ENCODE measurements at places on chromosomes 4 and X.

- DNase-seq: no peak
Measured at GRCh38 chr4:13627178-13627605, 333 bp downstream of the BOD1L1 start.

GRCh38 chrX:107197319-107197718, 8.9 kb downstream of the NUP62CL start:
- DNase-seq: no peak

DNA sequence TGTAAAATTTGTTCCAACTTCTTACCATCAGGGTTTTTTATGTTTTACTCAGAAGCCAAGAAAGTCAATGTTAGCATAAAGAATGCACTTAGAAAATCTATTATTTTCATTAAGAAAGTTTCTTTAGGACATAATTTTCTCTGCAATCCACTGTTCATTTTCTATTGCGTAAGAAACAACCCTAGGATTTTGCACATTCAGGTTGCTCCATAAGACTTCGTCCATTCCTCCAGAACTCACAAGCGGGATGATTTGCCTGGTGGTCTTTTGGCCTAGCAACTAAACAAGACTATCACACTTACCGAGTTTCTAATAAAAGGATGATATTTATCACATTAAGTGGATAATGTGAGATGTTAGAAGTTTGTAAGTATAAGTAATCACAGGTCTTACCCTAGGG, 376.3 kb upstream of the INTU start:
- no peak for DNase-seq

DNA sequence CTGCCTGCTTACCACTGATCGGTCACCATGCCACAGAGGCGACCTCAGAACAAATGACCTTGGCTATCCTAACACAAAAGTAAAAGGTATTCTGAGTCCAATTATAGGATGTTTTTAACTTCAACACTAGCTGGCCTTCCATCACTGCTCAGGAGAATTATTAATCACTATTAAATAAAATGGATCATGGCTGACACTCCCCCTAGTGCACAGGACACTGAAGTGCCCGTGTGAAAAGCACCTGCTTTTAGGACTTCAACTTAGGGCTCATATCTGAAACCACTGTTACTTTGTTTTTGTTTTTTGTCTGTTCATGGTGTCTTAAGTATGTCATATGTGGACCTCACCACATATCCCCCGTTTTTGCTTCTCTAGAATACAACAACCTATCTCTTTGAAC, 33.9 kb downstream of the STX18 start:
- DNase-seq: no peak

GRCh38 chr4:155734065-155734464, 24.8 kb upstream of the GUCY1B1 start:
- no peak for DNase-seq

DNA sequence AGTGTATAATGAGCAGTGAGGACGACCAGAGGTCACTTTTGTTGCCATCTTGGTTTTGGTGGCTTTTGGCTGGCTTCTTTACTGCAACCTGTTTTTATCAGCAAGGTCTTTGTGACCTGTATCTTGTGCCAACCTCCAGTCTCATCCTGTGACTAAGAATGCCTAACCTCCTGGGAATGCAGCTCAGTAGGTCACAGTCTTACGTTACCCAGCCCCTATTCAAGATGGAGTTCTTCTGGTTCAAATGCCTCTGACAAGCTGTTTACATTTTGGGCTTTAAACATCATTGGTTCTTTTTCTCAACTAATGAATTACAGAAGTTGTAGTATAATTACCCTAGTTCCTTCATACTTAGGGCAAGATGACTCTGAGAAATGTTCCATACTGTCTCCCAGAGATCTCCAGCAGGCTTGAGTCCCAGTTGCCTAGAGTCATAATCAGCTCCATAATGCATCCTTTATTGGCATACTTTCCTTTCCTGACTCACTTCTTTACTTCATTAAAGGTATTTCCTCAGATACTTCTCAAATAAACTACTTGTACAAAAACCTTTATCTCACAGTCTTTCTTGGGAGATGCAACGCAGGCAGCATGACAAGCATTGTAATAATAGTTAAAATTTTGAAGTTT, 136.5 kb downstream of the KDM6A start:
- DNase-seq: peak; percentile 17

- DNase-seq: no peak
Measured at GRCh38 chr4:184364100-184364921, 110.0 kb downstream of the IRF2 start.

GRCh38 chrX:101357166-101357795, 8.7 kb upstream of the TIMM8A start:
- DNase-seq: no peak

DNA sequence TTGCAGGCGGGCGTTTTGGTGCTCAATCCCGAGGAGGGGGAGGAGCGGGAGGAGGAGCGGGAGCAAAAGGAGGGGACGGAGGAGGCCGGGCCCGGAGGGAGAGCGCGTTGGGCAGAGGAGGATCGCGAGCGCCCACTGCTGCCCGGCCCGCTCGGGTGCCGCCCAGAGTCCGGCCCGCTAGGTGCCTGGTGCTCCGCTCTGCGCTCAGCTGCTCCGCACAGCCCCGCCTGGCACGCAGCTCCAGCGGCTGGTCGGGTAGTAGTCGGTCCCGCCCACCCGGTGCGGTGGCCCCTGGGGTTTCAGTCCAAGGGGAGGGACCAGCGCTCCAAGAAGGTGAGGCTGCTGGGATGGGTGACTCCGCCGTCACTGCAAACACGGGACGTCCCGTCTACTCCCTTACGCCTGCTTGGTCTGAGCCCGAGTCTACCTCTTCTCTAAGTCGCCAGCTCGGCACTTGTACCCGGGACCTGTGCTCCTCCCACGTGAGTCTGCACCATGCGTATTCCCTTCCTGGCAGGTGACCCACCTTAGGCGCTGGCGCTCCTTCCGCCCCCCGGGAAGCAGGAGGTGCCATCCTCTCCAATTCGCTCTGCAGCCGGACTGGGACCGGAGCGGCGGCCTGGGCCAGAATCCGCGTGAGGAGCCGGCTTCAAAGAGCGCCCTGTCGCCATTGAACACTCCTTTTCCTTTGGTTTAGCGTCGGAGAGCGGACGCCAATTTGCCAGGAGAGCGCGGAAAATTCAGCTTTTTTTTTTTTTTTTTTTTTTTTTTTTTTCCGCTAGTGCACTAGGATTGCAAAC, 405 bp upstream of the HS3ST1 start:
- no peak for DNase-seq

- DNase-seq: no peak
Measured at GRCh38 chr4:103498161-103499070, 221.4 kb downstream of the TACR3 start.

DNA sequence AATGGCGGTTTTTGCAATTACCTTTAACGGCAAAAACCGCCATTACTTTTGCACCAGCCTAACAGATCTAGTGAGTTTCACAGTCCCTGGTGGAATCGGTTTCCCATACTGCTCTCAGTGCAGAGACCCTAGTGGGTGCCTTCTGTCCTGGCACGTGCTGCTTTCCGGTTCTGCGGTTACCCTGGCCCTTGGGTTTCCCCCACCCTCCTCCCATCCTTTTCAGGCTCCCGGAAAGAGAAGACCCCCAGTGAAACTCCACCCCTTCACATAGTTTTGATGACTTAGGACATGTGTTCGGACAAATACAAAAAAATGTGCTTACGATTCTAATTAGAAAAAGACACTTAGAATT, 36.9 kb downstream of the NLGN3 start:
- DNase-seq: no peak

GRCh38 chr4:21801661-21802385, 146.7 kb downstream of the KCNIP4 start:
- no peak for DNase-seq

DNA sequence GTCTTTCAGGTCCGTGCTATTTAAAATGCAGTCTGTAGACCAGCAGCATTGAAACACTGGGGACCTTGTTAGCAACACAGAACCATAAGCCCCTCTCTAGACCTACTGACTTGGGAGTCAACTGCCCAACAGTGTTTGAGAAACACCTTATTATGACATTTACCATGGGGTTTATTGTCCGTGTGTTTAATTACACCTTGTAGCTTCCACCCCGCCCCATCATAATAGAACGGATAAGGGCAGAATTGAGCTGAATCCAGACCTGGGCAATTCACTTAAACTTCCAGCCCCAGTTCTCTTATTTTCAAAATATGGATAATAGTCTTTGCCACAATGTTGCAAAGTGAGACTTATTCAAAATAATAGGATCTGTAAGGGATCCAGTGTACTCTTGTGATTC, 30.6 kb upstream of the CLNK start:
- DNase-seq: no peak

DNA sequence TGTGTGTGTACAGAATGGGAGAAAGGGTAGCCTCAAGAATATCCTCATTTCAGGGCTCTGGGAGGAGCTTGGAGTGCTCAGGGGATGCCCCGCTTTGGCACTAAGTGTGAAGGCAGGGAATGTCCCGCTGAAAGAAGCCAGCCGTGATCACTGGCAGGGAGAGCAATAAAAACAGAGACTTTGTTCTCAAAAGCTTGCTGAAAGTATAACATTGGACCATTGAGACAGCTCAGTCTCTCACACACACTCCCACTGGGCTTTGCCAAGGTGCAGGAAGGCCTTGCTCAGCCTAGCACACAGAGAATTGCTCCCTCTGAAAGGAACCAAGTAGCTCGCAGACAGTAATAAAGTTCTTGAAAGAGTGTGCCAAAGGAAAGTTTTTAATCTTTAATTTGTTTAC, 143.8 kb upstream of the SLITRK2 start:
- no peak for DNase-seq

DNA sequence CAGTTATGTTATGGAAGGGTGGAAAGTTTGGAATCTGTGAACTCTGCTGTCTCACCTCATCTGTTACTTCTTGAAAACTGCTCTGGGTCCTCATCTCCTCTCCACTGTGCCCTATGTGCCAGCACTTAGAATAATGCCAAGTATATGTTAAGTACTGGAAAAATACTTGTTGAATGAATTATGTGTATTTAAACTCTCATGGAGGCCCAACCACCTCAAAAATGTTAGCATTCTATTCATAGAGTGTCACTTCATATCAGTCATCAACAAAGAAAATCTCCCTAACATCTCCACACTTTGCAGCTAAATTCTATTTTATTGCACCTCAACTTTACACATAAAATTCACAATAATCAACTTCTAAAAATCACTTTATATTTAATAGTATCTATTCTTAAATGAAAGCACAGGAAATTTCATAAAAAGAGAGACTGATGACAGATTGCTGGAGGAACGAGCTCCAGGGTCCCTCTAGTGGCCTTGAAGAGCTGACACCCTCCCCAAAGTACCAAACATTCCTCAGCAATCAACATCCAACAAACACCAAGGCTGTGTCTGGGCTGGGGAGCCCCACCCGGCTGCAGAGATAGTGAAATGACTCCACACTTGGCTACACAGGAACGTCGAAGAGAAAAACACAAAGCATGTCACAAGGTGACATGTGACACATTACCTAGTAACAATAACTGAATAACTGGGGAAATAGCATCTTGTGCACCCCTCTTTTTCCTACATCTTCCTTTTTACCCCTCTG, 45.8 kb downstream of the SLC39A8 start:
- DNase-seq: no peak

DNA sequence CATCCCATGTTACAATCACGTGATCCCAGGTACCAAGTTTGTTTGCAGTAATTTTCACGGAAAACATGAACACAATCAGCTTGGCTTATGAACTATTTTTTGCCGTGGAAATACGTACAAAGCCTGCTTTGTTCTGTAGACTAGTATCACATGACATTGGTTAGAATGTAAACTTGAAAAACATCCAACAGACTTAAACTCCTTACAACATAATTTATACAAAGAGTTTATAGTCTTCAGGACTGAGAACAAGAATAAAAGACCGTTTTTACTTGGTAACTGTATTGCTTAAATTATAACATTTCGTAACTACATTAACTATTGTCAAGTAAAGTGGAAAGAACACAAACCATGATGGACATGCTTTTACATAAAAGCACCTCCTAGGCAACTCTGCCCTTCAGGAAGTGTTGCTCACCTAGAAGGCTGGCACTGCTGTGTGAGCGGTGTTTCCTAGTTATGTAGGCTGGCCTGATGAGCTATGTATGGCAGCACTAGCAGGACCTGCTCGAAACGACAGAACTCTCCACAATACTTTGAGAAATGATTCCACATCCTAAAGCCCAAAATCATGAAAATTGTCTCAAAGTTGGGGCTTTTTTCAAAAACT, 41.8 kb upstream of the WDR1 start:
- no peak for DNase-seq

DNA sequence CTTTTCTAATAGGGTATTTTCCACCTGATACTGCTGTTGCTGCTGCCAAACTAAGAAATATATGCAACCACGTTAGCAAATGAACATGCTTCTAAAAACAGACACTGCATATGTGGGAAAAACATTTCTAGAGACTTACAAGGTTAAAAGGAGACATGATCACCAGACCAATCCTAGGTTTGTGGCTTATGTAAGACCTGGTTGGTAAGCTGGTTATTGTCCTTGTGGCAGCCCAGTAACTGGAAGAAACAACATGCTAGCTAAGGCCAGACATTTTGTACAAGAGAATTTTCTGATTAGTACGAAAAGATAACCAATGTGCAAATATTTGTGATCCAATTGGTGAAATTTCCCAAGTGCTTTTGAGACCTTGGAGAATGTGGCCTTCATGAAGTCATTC, 112.0 kb downstream of the AFF2 start:
- no peak for DNase-seq

DNA sequence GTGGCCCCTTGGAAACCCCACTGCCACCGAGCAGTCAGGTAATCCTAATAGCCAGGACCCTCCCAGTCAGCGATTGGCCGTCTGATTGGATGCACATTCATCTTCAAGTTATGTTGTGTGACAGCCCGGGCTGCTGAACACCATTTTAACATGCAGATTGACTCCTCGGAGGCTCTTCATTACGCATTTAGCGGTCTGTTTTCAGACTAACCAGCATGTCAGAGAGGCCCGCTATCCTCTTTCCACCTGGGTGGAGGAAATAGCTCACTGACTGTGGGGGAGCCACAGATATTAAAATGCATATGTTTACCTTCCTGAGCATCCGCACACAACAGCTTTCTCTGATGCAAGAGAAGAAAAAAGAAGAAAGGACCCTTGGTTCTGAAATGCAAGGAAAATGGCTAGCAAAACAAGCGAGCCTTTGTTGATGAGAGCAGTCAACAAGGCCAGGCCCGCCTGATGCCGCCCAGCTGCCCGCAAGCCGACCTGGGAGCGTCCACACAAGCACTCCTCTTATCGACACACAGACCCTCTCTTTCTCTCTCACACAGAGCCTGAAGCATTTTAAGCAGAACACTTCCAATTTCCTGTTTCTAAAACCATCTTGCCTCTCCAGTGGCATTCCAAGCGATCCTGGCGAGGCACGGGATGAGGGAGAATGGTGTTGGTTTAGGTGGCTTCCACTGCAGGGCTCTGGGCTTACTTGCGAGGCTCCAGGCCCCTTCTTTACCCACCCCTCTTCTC, 118.3 kb downstream of the MGST2 start:
- DNase-seq: no peak

- DNase-seq: no peak
Measured at GRCh38 chrX:72046447-72046846, 85.3 kb downstream of the RTL5 start.

DNA sequence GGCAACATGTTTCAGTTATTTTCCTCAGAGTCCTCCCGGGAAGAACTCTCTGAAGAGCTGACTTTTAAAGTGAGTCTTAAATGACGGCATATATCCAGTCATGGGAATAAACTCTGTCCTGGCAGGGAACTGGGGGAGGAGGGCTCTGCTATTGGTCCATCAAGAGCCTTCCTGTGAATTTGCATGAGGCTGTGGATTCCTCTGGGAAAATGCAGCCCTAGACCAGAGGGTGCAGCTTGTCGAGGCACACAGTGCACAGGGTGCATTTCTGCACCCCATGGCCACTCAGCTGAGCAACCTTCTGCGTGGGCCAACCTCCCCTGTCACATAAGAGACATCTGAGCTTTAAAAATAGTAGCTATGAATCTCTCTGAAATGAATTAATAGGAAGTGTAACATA, 360.0 kb downstream of the GALNTL6 start:
- no peak for DNase-seq

Measured in GM04503 (cell line).